DMS153 (cell line): ENCODE measurements at places on chromosomes 4 and X.

DNA sequence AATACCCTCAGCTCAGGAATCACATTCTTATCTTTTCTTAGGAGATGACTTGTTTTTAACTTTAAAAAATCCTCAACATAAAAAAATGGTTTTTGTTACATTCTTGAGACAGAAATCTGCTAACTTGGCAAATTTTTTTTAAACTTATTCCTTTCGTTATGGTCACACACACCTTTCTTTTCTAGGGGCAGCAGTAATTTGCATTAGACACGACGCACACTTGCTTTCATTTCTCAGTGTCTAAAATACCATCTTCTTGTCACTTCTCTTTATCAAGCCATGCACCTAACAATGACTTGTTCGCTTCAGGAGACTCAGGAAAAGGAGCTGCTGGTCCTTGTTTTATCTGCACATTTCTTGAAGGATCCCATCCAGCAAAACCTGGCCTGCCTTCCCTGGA lies 112.6 kb upstream of the TBL1X start:
- no peak for DNase-seq

DNA sequence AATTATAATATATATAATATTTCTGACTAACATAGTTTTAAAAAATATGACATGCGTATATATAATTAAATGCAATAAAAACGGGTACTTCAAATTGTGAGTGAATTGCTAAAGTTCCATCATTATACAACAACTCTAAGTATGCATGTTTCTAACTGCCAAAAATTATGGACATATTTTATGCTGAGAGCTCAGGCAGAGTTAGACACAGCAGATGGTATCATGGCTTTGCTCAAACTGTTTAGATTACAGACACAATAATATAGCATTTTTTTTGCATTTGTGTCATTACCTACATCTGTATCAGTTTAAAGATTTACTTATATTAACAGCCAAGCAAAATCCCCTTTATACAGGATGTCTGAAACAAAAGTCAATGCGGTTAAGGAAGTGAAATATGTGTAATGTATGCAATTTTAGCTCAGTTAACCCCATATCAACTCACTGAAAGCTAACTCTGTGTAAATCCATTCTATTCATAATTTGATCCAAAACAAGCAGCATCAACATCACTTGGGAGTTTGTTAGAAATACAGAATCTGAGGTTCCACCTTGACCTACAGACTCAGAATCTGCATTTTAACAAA lies 119.1 kb upstream of the CNKSR2 start:
- DNase-seq, result no peak

- DNase-seq, result no peak
These were observed 2.4 kb downstream of the MORC4 start for GRCh38 chrX:106997611-106998010.

- DNase-seq, result no peak
These were observed 183.6 kb downstream of the QDPR start for GRCh38 chr4:17328141-17328815.

DNA sequence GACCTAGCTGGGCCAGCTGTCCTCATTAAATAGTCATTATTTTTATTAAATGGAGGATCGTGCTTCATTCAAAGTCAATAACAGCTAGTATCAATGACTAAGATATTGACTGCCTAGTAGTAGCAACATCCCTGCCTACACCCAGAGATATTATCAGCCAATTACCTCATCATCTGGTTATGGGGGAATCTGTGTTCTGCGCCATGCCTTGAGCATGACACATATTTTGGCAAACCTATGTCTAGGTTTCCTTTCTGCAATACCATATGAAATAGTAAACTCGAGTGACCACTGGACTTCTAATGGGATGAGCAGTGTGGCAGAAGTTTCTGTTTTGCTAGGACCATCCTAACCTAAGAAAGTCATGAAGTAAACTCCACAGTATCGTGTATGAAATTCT lies 50.0 kb upstream of the AADAT start:
- DNase-seq, result no peak

- DNase-seq, result no peak
These were observed 102.6 kb upstream of the C1GALT1C1 start for GRCh38 chrX:120732461-120732860.

DNA sequence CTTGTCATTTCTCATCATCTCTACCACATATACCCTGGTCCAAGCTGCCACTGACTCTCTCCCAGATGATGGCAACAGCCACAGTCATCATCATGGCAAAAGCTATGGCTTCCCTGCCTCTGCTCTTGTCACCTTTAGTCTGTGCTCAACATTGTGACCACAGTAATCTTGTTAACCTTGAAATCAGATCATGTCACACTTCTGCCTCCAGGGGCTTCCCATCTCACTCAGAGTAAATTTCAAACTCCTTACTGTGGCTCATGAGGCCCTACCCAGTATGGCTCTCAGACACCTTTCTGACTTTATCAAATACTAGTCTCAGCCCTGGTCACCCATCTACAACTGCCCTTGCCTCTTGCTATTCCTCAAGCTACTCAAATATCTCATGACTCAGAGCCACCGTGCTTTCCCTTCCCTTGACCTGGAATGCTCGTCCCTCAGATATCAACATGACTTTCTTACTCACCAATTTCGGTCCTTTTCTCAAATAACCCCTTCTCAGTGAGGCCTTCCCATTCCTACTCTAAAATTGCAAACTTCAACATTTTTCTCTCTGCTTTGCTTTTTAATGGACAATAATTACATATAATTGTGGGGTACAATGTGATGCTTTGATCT lies 41.1 kb upstream of the STIM2 start:
- DNase-seq, result no peak

- no peak for DNase-seq
These were observed 103.8 kb downstream of the USP46 start for GRCh38 chr4:52555356-52555716.

DNA sequence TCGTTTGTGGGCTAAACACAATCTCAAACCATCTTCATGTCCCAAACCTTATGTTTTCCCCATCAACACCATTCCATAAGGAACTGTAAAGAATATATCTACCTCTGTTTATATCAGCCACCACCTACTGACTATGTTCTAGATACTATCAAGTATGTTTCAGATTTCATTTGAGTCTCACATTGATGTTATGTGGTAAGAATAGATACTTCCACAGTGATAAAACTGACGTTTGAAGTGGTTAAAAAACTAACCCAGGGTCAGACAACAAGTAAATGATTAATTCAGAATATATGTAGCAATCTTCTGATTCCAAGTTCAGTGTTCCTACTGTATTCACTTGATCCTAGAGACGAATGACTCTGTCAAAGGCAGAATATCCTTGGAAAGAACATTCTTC lies 156.8 kb upstream of the RASGEF1B start:
- DNase-seq, result no peak

DNA sequence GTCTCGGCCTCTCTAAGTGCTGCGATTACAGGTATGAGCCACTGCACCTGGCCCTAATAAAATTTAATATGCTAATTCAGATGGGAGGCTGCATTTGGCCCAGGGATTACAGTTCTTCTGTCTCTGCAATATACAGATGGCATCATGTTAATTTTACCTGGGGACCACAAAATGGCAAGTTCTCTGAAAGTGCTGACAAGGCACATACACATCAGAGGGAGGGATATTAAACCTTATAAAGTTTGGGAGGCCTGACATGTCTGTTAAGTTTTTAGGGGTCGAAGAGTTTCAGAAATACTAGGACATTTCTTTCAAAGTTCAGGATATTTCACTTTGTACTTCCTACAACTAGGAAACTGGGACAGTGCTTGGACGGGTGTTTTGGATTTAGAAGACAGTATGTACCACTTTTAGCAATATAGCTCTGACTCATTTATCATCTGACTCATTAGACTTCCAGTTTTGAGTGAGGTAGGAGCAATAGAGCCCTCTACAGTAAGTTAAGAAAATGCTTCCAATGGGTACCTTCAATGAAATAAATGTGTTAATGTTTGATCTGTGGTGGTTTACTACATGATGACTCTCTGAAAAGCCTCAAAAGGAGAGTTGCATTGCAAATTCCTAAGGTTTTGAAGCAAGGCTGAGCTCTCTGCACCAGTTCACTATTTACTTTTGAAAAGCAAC lies 981.0 kb upstream of the HS3ST1 start:
- DNase-seq, result no peak

DNA sequence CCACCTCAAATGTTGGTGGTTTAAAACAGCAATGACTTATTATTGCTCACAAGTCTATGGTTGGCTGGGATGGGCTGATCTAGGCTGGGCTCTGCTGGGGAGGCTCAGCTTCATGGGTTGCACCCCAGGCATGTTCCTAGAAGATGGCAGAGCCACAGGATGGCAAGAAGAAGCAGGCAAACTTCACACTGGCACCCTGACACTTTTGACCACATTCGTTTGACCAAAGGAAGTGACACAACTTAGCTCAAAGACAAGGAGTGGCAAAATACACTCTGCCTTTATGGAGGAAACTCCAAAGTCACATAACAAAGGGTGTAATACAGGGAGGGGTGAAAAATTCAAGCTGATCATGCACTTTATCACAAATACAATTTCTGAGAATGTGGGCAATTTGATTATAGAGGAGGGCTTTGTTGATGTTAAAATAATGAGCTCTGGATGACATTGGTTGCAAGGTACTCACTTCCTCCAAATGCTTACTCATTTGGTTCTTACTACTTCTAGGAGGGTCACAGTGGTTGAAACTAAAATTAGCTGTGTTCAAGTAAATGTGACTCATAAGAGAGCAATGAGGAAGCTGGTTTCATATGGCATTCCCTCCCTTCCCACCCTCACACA lies 249.2 kb upstream of the RPS6KA3 start:
- DNase-seq, result peak; percentile 20

DNA sequence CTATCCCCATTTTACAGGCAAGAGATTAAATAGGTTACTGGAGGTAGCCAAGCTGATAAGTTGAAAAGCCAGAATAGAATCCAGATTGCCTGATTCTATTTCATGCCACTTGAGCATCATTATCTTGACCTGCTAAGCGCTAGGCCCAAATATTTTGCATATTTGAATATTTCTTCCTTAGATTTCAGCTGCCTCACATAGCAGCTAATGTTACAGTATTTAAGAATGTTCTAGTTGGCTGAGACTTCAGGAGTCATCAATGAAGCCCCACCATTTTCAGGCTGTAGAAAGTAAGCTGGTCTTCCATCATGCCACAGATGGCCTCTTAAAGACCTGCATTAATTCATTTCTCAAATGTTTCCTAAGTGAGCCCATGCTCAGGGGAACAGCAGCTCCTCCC lies 121.4 kb downstream of the SHROOM3 start:
- DNase-seq, result no peak

GRCh38 chr4:105755375-105755774 lies 46.8 kb downstream of the GSTCD start:
- DNase-seq, result no peak

DNA sequence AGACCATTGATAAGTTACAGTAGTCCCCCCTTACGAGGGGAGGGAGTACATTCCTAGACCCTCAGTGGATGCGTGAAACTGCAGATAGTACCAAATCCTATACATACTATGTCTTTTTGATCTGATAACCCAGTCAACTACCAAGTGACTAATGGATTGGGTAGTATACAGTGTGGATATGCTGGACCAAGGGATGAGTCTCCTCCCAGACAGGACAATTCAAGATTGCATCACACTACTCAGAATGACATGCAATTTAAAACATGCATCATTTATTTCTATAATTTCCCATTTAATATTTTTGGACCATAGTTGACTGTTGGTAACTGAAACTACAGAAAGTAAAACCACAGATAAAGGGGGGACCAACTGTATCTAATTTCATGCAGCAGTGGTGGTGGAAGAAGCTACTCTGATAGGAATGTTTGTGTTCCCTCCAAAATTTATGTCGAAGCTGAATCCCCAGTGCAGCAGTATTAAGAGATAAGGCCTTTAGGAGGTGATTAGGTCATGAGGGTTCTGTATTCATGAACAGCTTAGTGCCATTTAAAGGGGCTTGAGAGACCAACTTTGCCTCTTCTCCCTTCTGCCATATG lies 11.9 kb downstream of the HADH start:
- no peak for DNase-seq

DNA sequence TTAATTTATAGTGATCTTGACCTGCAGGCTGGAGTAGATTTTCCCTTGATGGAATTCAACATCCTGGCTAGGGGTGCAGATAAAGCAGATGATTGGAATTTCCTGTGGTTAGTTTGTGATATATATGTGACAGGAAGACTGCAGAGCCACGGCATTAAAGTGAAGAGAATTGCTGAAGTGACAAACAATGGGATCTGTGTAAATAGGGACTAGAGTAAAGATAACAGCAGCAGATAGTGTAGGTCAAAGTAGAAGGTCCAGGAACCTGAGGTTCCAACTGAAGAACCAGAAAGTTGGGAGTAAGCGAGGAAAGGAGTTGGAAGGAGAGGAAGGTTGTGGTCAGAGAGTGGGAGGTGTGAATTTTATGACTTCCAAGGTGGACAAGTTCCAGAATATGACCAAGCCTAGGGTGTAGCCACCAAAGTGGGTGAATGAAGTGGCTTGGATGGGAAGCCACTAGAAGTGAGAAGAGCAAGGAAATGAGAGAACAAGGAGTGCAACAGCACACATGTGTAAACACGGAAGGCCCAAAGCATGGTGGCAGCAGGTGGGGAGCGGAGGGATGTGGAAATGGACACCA lies 325.0 kb downstream of the RAB28 start:
- DNase-seq, result peak; percentile 17

- no peak for DNase-seq
These were observed 44.7 kb upstream of the DCK start for GRCh38 chr4:70948665-70949260.

- DNase-seq, result no peak
These were observed 79.6 kb downstream of the CENPC start for GRCh38 chr4:67465763-67466052.

GRCh38 chr4:2888886-2889285 lies 45.2 kb downstream of the ADD1 start:
- no peak for DNase-seq

DNA sequence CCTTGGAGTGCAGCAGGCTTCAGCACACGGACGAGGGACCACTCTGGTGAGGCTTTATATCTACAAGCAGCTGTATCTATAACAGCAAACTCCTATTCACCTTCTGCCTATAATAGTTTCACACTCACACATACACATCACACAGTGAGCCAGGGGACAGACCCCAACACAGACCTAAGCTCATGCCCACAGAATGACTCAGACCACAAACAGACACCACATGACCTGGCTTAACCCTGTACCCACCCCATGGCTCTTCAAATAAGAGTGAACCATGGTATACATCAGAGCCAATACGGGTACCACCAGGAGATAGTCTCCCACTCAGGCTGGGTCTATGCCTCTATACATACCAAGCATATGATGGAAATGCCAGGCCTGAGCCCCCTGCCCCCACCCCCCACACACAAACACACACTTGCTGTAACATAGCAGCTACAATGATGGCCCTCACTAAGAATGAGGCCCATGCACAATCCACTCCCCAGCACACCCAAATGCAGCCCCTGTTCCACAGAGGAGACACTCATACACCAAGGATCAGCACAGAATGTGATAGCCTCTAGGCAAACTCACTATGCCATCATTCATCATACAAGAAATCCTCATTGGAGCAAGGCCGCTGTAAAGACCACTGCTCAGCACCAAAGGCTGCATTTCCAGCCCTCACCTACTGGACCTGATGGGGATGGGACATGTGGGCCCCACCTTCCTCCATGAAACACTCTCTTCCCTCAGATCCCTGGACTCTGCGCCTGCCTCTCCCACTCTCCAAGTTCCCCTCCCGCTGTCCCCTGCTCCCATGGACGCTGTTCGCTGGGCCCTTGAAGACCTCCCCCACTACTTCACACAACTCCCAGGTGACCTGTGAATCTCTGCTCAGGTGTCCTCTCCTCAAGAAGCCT lies 62.1 kb upstream of the XIAP start:
- no peak for DNase-seq

GRCh38 chrX:150478496-150479492 lies 89.6 kb upstream of the MTM1 start:
- no peak for DNase-seq
